ENCODE measurements at places on chromosomes 3 and 15.

DNA sequence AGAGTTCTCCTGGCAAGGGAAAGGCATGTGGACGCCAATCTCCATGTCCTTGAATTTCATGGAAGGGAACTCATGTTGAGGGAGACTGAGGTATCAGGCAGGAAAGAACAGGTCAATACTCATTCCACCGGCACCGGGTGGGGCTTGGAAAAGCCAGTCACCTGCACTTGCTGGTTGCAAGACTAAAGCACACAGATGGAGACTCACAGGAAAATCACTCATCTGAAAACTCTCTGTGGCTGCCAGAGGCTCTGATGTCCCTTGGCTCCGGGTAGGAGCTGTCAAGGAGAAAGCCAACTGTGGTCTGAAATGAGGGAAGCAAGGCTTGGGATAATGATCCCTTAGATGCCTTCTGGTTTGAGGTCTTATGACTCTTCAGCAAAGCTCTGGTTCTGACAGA, 8.7 kb upstream of the CGNL1 start:
- DNase-seq = no peak

DNA sequence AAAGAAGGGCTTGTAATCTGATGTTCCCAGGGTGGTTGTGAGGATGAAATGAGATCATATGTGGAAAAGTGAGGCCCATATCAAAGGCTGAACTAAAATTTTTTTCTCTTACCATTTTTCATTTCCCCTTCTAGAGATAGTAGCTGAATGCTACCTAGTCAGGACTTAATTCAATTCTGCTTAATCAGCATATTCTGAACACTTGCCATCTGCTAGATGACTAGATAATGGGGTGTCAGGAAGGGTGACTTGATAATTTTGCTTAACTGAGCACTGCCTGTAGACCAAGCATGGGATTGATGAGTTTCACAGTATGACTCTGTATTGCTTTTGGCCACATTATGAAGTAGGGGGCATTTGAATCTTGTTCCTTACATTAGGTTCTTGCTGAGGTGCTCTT, 136.2 kb downstream of the CHST2 start:
- DNase-seq = no peak

GRCh38 chr15:69377216-69377970, 36.8 kb upstream of the KIF23 start:
- no peak for DNase-seq

GRCh38 chr15:45670091-45670490, 35.3 kb downstream of the SQOR start:
- DNase-seq = no peak

DNA sequence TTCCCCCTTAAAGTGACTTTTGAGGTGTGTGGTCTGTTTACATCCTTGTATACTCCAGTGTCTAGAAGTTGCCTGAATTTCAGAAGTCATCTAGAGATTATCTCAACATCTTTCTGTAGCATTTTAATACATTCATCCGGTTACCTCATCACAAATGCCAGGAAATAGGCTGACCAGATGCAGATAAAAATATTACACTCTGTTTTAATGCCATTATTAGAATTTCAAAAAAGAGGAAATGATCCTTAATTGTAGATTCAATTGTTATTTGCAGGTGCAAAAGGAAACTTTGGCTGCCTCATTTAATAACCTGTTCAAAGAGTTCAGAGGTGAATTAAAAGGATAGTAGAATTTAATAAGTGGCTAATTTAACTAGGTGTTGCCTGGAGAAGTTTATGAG, 290.9 kb downstream of the C3orf38 start:
- DNase-seq = no peak

DNA sequence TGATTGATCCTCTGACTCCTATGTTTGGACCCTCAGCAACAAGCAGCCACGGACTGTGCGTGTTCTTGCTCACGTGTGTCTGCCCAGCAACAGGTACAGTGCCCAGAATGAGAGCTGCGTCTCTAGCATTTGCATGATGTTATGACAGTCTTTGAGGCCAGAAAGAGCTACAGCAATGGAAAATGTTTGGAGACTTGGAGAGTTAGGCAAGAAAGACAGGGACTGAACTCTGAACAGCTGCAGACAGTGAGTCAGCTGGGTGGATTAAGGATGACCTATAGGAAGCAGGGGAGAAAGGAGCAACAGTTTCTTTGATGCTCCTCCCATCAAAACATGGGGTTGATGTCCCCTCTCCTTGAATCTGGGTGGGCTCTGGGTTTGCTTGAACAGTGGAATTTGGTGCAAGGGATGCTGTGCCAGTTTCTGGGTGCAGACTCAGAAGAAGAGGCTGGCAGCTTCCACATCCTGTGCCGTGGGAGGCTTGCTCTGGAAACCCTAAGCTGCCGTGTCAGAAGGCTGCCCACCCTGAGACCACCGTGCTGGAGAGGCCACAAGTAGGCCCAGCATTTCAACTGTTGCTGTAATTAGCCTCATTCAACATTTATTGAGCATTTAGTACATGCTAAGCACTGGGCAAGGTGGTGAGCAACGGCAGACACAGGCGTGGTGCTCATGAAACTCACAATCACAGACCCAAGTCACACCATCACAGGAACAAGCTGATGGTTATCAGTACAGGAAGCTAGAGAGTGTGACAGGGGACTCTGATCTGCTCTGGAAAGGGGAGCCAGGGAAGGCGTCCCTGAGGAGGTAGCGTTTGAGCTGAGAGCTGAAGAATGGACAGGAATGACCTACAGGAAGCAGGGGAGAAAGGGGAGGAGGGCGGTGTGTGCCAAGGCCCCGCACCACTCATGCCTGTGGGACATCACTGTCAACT, 21.7 kb downstream of the CCR9 start:
- no peak for DNase-seq

DNA sequence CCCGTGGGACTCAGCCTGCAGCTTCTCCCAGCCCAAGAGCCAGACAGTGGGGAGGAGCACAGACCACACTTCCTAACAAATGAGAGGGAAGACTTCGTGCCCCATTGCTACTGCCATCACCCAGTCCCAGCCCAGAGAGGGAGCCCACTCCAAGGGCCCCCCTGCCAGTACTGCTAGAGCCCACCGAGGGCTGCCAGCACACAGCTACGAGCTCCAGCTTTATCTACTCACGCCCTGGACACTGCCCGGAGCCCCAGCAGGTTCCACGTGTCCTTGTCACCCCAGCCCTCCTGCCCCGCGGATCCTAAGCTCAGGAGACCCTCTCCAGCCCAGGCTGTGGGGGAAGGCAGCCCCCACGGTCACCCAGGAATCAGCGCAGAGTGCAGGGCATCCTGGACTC, 1.9 kb downstream of the GOLGA8A start:
- DNase-seq = no peak

DNA sequence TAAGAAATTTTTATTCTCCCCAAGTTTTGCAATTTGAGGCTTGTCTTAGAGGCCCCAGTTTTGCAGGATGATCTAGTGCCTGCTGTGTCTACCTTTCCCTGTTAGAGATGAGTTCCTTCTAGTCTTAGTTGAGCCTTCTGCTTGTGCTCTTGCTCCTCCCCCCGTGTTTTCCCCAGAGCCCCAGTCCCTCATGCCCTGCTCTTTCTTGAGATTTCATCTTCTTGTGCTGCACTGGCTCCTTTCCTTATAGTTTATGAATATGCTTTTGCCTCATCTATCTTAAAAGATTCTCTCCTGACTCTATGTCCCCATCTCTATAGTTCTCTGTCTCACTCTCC, 4.7 kb downstream of the GAP43 start:
- no peak for DNase-seq
